Right ventricle myocardium superior (tissue), 1 donor: ENCODE measurements at places on chromosomes 11 and 22. TPM values are rescaled to one million over a fixed set of nuclear protein-coding genes. Genes with fewer than 3 reads are reported as not detected.

DNA sequence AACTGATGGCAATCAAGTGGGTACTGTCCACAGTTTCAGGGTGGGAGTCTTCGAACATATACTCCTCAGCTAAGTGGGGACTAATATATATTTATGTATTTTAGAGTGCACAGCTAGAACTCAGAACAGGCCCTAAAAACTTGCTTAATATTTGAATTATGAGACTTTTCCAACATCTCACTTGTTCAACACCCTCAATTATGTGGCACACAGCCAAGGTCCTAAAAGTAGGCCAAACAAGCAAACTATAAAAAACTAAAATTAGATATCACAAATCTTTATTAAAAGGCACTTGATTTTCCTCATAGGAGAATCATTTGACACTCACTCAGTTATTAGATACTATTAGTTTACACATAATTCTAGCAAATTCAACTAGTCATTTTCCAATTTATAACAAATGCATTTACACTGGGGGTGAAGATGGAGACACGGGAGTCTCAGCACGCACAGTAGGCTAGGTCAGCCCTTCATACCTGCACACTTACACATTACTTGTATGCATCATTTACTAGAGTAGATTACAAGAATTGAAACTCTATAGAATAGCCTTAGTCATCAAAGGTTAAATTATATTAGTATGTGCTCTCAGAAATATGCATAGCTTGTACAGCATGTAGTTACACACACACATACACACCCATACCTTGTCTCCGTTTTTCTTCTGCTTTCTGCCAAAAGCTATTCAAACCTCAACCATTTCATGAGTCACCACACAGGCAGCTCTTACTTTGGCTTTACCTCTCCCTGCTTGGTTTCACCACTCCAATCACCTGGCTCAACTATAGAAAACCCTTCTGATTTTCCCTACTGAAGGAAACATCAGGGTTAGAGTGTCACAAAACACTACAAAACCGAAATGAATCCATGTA, 171.5 kb downstream of the SBF2 start:
- DNase-seq, result no peak

DNA sequence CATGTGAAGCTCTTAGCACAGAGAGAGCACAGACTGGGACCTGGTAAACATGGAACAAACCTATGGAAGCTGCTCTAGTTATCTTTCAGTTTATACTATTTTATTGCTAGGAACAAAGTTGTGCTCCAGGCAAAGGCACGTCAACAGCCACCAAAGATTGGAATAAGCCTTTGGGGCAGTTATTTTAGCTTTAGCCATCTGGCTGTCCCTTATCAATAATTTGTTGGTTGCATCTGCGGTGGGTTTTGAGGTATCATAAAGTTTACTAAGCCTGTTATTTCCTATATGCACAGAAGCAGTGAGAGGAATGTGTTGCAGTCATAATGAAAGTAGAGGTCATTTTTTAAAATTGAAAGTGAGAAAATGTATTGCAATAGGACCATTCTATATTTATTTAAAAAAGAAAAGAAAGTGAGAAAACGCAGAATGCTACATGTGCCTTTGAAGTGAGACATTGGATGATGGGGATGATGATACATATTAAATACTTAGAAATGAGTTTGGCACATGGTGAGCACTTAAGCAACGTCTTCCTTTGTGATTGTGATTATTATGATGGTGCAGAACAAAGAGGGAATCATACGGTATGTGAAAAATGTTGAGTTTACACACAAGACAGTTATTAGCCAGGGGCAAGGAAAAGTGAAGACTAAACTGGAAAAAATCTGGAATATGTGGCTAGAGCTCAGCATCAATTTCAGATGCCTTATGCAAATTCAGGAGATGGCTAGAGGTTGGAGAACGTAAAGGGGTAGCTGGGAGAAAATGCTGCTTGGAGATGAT, 58.3 kb downstream of the PRR5L start:
- no peak for DNase-seq

- no peak for DNase-seq
These were observed 3.3 kb upstream of the PHF21B start for GRCh38 chr22:45013138-45013537.

Gene LRRC56
- total RNA-seq, result 0.13 TPM

GRCh38 chr22:43396934-43397457, 14.8 kb upstream of the MPPED1 start:
- DNase-seq, result no peak

- no peak for DNase-seq
These were observed 3.6 kb downstream of the C11orf16 start for GRCh38 chr11:8928981-8929615.

Gene MPEG1
- total RNA-seq, result 13.8 TPM

DNA sequence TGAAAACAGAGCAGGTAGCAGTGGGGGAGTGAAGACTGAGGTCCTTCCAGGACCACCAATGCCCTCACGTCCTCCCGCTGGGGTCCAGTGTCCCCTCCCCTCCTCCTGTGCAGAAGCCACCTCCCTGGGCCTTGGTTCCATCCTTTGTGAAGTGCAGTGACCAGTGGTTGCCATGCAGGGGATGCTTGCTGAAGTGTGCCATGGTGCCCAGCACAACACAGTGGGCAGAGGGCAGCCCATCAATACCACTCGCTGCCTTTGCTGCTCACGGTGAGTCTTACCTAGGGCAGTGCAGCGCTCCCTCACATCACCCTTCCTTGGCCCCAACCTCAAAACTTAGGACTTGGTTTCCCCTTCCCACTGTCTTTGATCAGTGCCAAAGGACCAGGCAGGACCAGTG, 12.9 kb downstream of the MYEOV start:
- no peak for DNase-seq

GRCh38 chr22:47236161-47236560, 473.7 kb downstream of the TBC1D22A start:
- DNase-seq, result no peak

DNA sequence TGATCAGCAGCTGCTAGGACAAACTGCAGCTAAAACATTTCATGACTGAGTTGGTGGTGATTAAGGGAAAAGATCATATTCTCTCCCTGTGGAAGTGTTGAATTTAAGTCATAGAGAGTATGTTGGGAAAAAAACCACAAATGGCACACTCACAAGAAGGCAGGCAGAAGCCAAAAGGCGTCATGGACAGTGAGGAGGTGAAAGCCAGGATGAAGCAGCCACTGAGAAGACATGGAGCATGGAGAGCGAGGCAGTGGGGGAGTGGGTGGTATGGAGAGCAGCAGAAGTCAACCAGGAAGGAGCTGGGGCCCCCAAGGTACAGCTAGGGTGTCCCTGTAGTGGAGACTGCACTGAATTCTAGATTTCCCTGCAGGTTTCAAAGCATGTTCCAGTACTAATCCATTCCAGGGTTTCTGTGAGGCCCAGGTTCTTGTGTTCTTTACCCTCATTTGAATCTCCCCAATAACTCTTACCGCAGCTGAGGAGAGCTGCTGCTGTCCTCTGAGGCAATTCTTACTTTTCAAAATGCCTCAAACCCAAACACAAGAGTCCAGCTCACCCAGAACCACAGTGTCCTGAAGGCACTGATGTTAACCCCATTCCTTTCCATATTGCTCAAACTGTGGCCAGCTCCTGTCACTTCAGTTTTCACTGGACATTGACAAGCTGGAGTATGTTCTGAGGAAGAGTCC, 191.8 kb upstream of the E2F8 start:
- no peak for DNase-seq

DNA sequence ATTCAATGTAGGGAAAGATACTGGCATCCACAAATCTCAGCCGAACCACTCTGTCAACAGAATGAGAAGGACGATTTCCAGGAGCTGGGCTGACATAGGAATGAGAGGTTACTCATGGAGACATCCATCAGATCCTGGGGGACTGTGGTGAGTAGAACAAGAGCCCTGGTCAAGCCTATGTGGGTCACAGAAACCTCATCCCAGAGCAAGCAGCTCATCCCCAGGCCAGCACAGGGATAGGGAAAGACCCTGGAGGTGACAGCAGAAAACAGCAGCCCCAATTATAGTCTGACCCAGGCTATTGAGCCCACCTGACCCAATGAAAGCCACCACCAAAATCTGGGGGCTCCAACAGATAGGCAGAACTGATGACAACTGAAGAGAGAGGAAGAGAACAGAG, 128.0 kb upstream of the SERPIND1 start:
- DNase-seq, result no peak

Gene RNF141
- total RNA-seq, result 41.4 TPM

DNA sequence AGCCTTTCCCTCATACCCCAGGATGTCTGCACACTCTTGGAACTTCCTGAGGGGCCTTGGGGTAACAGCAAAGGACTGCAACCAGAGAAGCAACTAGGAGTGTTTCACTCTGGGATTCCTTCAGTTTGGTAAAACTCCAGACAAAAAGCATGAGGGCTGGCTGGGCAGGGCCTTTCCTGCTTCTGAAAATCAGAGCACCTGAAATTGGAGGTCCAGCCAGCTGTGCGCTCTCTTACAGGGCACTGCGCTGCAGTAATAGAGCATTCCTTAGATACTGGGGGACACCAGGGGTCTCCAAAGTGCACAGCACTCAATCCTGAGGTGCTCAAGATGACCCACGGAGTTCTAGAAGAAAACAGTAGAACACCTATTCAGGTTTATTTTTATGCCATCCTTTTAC, 49.7 kb downstream of the PLEKHA7 start:
- no peak for DNase-seq

DNA sequence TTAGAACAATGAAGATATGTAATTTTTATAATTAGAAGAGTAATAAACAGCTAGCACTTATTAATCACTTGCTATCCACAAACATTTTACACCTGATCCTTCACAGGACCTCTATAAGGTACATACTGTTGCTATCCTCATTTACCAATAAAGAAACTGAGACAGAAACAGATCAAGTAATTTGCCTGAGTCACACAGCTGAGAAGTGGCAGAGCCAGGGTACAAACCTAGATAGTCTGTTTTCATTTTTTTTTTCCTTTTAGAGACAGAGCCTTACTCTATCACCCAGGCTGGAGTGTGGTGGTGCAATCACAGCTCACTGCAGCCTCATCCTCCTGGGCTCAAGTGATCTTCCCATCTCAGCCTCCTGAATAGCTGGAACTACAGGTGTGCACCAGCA, 71.8 kb upstream of the PTH start:
- DNase-seq, result no peak

DNA sequence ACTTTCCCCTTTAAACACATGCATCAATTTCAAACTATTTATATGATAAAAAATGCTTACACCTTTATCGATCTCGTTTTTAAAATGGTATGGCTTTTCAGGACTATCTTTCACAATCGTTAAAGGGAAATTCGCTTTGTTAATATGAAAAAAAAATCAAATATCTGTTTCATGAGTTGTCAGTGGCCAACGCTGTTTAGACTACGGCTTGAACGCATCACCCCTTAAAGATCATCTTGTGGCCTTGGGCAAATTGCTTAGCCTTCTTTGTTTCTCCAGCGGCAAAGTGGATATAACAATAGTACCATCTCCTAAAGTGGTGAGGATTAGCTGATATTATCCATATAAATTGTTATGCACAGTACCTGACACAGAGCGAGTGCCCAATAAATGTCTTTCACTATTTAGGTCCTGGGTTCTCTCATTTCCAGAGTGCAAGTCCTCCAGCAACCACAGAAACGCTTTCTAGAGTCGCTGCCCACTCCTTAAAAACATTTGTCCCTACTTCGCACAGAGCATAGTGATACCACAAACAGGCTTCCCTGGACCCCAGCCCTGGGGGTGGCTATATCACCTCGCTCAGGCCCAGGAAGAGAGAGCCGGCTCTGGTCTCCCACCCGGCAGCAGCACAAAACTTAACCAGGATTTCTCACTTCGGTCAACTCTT, 904 bp downstream of the SLC35F2 start:
- DNase-seq, result no peak

Gene VSIG10L2
- 0.08 TPM for total RNA-seq

DNA sequence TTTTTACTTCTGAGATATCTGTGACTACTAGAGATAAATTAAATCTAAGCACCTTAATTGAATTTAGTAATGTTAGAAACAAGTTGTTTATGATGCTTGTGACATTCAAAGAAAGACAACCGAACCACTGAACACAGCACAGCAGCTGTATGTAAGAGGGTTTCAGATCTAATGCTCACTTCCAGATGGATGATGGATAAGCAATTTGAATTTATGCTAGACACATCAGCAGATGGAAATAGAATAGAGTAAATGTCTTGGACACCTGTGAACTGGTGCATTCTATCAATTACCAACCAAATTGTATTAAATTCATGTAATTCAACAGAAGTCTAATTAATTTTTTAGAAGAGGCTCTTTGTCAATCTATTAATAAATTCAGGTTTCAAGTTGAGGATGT, 306.3 kb downstream of the CNTN5 start:
- DNase-seq, result no peak

DNA sequence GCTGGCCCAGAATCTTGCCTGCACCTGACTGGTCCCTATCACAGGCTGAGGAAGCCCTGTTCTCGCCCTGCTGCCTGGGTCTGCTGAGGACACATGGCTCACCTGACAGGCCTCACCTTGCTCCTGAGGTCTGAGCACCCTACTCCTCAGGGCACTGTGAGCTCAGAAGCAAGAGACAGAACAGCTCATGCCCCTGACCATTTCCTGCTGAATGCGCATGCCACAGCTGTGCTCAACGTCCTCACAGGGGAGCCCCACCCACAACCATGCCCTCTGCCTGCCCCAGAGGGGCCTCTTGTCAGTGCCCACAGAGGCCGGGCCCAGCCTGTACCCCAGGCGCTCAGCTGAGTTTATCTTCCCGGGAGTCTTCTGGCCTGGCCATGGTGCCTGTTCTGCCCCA, 2.8 kb upstream of the TSPO start:
- DNase-seq, result peak; percentile 64

Gene KRTAP5-2
- not detected for total RNA-seq

Gene PANX3
- not detected for total RNA-seq

Gene HPX
- total RNA-seq, result 0.35 TPM

- no peak for DNase-seq
These were observed 5.4 kb upstream of the MAPK8IP1 start for GRCh38 chr11:45879803-45880686.

DNA sequence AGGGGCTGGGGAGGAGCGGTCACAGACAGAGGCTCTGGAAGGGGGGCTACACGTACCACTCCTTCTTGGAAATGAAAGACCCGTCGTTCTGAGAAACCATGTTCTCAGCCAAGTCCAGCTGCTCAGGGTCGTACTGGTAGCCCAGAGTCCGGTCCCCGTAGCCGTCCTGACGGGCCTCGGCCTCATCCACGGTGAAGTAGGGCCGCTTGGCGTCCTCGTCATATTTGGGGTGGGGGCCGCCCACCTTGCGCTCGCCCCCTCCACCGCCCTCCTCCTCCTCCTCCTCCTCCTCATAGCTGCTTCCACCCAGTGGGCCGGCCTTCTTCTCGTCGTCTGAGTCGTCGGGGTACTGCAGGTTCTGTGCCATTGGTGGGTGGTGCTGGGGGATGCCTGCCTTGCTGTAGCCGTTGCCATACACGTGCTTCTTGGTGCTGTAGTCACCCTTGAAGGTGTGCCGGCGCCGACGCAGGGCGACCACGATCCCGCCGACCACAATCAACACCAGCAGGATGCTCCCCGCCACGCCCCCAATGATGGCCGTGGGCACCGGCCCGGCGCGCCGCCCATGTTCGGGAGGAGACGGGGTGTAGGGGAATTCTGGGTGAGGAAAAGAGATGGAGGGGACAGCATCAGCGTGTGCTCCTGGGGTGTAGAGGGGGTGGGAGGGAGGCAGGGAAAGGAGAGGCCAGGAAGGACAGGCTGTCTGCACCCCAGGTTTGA, 64.1 kb downstream of the NECTIN1 start:
- DNase-seq, result no peak

GRCh38 chr11:134856056-134856971, 444.3 kb upstream of the B3GAT1 start:
- DNase-seq, result no peak

Gene TTC28
- 12.2 TPM for total RNA-seq
